ENCODE measurements at places on chromosomes 6 and 20.

- no peak for DNase-seq
Measured at GRCh38 chr20:25484911-25485511, 77.5 kb downstream of the GINS1 start.

DNA sequence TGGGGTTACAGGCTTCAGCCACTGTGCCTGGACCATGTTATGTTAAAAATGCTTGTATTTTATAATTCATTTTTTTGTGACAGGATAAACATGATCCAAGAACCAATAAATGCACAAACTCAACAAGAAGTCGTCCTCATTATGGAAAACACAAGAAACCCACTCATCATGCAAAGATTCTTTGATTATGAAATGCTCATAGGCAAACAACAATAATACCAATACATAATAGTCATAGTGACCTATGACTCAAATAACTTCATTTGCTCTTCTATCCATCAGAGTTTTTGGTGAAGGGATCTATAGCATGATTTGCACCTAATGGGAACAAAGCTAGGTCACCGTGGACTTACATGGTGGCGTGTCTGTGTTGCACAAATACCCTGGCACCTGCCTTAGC is 217.1 kb upstream of the THEMIS start:
- DNase-seq = no peak

DNA sequence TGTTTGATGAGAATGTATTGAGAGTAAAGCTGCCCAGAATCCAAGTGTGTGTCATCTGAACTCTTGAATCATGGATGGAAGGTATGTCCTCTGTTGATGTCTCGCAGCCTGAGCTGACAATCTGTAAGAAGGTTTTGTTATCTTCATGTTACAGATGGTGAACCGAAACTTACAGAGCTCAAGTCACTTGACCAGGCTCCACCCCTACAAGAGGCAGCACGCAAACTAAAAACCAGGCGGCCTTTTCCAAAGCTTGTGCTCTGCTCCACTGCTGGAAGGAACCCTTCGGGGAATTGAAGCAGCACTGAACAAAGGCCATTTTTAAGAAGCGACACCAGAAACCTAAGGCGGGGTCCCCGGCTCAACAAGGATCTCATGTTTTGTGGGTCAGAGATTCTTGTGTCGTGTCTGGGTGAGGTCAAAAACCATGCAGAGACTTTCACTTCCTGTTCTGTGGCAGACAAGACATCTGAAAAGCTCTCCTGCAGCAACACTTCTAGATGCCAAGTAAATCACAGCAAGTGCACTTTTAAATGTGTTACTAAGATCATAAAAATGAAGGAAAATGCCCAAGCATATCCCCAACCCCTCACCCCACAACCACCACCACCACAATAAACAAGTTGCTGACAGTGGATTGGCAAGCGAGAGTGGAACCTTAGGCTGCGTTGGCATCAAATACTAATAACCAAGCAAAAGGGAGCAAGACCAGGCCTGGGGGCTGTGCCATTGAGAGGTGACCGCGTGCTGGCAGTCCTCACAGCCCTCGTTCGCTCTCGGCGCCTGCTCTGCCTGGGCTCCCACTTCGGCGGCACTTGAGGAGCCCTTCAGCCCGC is 27.3 kb downstream of the NQO2 start:
- peak; percentile 46 for DNase-seq

GRCh38 chr20:56391037-56391436 is 978 bp downstream of the AURKA start:
- no peak for DNase-seq

Measured in CD8-positive, alpha-beta T cell (primary cell).